ENCODE measurements at places on chromosomes 4 and X.

GRCh38 chr4:178602833-178603232 lies 1160.6 kb upstream of the AGA start:
- DNase-seq, result no peak

- no peak for DNase-seq
Measured at GRCh38 chrX:64151911-64152310, 53.6 kb downstream of the AMER1 start.

DNA sequence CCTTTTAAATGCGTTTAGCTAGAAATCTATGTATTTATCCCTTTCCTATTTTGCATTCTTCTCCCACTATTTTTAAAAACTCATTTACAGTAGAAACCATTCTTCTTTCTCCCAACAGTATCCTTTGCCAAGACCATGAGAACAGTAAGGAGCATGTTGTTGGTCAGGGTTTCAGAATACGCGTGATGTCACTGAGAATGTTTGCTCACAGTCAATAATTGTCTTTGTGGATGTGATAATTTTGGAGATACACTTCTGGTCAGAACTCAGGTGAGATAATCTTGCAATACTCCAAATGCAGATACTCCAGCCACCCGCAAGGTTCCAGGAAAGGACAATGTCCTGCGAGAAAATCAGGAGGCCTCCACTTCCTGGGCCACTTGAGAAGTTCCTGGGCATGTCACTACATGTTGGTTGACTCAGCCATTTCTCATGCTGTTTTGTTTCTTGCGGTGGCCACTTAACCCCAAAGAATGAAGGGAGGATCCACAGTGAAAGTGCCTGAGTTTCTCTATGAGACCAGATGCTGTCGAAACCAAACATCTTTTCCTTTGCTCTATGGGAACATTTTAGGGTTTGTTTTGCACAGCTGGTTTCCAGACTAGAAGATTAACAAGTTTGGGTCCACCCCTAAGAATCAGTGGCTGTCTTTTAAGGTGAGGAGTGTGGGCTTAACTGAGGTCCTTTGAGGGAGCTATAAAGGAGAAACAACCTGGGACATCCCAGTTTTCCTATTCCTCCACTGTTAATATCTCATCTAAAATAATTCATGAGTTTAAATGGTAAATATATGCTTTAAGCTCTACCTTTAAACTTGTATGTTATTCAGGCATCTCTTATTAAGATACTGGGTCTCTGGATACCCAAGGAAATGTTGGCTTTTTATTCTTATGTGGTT lies 116.0 kb downstream of the SOWAHB start:
- no peak for DNase-seq

GRCh38 chr4:8707045-8707781 lies 114.6 kb downstream of the CPZ start:
- DNase-seq, result no peak

GRCh38 chr4:152591396-152591795 lies 55.5 kb upstream of the FBXW7 start:
- no peak for DNase-seq

DNA sequence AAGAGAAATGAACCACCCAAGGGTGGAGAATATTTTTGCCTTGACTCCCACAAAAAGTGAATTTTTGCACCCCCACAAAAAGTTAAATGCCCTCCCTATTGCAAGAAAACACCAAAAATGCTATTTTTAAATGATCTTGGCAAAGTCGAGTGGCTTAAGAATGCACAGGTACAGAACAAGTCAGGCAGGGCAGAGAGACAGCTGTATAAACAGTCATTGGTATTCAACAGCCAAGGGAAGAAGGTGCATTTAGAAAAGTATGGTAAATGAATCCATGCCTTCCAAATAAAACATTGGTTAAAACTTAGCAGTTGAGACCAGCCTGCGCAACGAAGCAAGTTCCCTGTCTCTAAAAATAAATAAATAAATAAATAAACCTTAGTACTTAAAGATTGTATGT lies 169.3 kb downstream of the CHIC2 start:
- no peak for DNase-seq

DNA sequence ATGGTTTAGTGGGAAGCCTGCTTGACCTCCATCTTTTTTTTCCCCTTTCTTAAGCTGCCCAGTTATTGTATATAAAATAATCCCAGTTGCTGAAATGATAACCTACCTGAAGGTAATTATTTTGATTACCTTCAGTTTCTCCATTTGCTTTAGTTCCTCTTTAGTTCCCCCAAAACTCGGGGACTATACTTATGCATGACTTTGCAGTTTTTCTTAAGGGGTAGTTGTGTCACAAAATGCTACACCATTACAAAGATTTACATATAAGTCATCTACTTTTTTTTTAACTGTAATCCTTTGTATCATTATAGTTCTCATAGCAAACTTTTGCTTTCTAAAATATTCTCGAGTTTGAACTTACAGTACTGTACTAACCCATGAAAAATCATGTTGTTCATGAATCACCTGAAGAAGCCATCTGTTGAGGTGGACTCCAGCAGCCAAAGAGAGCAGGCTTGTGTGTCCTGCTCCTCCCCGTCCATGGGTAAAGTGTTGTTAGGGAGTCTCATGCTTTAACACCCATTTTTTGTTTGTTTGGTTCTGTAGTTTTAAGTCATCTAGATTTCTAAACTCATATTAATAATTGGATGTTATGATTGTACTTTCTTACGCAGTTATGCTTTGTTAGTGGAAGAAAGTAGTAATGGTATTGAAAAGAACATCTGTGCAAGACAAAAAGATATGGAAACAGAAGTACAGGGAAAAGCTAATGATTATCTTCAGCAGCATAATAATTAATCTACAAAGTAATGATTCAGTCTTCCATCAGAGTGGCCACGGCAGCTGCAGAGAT lies 34.6 kb downstream of the HADH start:
- no peak for DNase-seq

GRCh38 chr4:182648766-182649165 lies 268.4 kb downstream of the DCTD start:
- DNase-seq, result no peak

GRCh38 chr4:52799813-52800212 lies 48.6 kb upstream of the ERVMER34-1 start:
- DNase-seq, result no peak

GRCh38 chrX:39418731-39419638 lies 617.7 kb downstream of the MID1IP1 start:
- DNase-seq, result no peak

GRCh38 chr4:142493255-142494110 lies 352.6 kb downstream of the INPP4B start:
- DNase-seq, result no peak

DNA sequence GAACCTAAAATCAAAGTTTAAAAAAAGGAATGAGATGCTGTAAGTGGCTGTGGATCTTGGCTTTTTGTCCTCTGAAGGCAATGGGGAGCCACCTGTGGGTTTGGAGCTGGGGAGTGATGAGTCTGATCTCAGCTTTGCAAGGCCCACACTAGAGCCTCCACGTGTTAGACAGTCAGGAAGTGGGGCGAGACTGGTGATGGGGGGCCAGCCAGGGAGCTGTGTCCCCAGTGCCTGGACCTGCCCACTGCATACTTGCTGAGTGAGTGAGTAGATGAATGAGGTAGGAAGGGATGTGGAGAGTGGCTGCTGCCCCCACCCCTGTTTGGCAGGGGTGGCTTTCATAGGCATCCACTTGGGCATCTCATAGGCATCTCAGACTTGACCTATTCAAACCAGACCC lies 84.0 kb downstream of the NHSL2 start:
- no peak for DNase-seq

- DNase-seq, result no peak
Measured at GRCh38 chrX:67780694-67781109, 236.9 kb downstream of the AR start.

- no peak for DNase-seq
Measured at GRCh38 chrX:27918799-27919198, 62.5 kb downstream of the DCAF8L1 start.

DNA sequence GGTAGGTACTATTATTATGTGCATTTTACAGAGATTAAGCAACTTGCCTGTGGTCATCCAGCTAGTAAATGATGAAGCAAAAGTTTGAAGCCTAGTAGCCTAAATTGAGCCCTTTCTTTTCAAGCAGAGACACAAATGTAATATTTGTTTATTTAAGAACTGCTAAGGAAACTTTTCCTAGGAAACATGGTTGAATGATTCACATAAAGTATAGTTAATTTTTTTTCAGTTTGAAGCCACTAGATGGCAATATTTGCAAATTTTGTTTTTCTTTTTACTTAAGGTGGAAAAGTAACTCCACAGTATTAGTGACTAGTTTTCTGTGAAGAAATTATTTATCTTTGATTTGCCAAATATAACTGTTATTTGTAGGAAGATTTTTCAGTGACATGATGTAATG lies 52.8 kb upstream of the ANKRD17 start:
- DNase-seq, result no peak

GRCh38 chrX:108219949-108220601 lies 128.5 kb downstream of the ATG4A start:
- DNase-seq, result no peak

Data from stimulated activated effector memory CD8-positive, alpha-beta T cell treated with anti-CD3 and anti-CD28 coated beads, Interleukin-12 subunit alpha, Interleukin-12 subunit beta, amount 100 ng/mL, for 72 hours (primary cell).